Activated naive CD4-positive, alpha-beta T cell (primary cell): ENCODE measurements at places on chromosomes 7 and 10.

GRCh38 chr7:19491821-19492452 is 216.9 kb downstream of the POLR1F start:
- DNase-seq = no peak

DNA sequence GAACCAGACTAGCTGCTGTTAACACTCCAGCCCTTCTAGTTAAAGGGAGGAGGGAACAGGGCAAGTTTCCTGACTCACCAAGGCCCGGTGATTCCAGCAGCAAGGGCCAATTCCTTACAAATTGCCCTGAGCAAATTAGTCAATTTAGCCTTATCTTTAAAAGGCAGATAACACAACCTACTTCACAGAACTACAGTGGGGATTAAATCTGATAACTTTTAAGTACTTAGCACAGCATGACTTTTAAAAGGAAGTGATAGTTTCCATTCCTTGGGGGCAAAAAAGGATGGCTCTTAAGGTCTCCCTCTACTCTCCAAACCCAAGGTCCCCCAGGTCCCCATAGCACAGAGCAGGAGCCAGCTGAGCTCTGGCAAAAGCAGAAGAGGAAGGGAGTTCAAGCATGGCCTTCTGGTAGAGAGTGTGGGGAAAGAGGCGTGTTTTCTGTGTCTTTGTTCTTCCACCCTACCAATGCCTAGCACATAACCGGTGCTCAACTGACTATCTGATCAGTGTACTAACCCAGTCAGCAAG is 4.0 kb downstream of the CDCA7L start:
- no peak for DNase-seq

DNA sequence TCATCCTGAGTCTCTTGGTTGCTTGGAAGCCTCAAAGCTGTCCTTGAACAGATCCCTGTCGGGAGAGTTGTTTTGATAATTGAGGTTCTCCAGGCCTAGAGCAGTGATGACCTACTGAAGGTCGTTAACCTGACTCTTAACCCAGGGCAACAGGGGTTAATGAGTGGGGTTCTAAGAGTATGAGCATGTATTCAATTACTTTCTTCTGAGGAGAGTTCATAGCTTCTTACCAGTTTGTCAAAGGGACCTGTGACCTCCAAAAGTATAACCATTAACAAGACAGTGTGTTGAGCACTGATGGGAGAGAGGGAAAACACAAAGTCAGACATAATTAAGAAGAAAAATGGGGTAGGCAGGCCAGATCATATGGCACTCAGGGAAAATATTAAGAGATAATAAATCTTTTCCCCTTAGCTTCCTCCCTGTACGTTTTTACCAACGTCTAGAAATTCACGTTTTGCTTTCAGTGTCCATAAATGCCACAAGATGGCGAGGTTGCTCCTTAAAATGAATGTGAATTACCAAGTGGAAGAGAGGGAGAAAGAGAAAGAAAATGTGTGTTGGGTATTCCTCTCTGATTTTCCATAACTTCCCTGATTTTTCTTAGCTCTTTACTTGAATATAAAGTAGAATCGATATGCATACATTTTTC is 97.6 kb downstream of the SUGCT start:
- DNase-seq = no peak

- DNase-seq = no peak
Observed at GRCh38 chr10:91194497-91195179, 25.8 kb upstream of the PCGF5 start.

DNA sequence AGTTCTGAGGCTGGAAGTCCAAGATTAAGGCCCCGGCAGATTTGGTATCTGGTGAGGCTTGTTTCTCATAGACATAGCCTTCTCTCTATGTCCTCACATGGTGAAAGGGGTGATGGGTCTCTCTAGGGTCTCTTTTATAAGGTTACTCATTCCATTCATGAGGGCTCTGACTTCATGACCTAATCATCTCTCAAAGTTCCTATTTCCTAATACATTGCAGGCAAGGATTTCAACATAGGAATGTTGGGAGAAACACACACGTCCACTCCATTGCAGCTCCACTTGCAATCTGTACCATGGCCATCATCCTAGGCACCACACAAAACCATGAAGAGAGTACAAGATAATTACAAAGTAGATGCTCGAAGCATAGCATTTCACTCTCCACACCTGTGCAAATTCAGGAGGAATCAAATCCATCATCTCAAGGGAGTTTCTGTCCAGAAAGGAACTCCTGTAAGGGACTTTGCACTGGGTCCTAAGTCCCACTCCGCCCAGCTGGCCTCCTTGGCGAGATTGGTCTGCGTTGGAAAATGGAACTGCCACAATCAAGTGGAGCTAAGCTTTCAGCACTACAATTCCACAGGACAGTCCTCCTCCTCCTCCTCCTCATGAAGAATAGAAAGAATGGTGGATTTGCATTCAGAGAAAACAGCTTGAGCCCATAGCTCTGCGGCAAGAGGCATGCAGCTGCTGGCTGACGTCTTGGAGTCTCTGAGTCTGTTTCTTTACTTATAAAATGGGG is 8.8 kb downstream of the DDC start:
- no peak for DNase-seq

DNA sequence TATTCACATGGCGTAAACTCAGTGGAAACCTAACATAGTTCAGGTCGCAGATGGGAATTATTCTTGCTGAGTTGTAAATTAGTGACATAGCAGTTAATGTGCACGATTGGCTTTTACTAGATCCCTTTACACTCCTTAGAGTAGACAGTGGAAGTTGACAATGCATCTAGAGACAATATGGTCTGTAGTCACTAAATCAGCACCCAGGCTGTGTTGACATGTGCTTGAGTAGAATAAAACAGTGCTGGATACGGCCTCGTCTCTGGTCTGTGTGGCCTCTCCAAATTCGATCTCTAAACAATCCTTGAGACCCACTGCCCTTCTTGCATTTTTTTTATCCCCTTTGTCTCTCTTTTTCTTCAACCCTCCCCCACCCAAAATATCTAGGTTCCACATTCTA is 615.7 kb downstream of the SORCS1 start:
- no peak for DNase-seq
